Activated CD4-positive, CD25-positive, alpha-beta regulatory T cell (primary cell): ENCODE measurements at places on chromosomes 5 and 9.

GRCh38 chr9:81605170-81605670, 84.1 kb downstream of the TLE1 start:
- no peak for DNase-seq

GRCh38 chr5:89604342-89604741, 721.4 kb upstream of the MEF2C start:
- no peak for DNase-seq

- DNase-seq: no peak
Measured at GRCh38 chr9:98927724-98928123, 16.0 kb upstream of the COL15A1 start.

DNA sequence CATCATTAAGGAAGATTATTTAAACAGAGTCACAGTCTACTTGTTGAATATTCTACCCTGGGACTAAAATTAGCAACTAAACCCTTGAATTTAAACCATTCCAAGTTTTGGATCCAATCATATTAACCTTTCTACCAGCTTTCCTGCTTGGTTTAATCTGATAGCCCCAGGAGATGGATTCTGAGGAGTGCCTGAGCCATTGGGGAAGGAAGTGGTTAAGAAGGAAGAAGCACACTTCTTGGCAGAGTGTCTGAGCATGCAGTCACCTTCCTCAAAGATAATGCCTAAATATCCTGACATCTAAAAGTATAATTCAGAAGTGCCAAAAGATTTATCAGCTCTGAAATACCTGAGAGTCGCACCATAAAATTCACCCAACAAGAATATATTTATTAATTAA, 74.1 kb upstream of the SNCAIP start:
- DNase-seq: no peak

GRCh38 chr5:60699288-60699608, 718 bp downstream of the DEPDC1B start:
- DNase-seq: no peak

- no peak for DNase-seq
Measured at GRCh38 chr9:89734600-89735041, 129.8 kb downstream of the GADD45G start.

- DNase-seq: no peak
Measured at GRCh38 chr5:62592558-62592957, 13.9 kb downstream of the LRRC70 start.

GRCh38 chr9:127249877-127250276, 14.7 kb upstream of the GARNL3 start:
- DNase-seq: no peak

GRCh38 chr5:161804263-161804662, 43.7 kb upstream of the GABRA1 start:
- DNase-seq: no peak

GRCh38 chr9:110087605-110088004, 120.4 kb downstream of the C9orf152 start:
- DNase-seq: no peak

DNA sequence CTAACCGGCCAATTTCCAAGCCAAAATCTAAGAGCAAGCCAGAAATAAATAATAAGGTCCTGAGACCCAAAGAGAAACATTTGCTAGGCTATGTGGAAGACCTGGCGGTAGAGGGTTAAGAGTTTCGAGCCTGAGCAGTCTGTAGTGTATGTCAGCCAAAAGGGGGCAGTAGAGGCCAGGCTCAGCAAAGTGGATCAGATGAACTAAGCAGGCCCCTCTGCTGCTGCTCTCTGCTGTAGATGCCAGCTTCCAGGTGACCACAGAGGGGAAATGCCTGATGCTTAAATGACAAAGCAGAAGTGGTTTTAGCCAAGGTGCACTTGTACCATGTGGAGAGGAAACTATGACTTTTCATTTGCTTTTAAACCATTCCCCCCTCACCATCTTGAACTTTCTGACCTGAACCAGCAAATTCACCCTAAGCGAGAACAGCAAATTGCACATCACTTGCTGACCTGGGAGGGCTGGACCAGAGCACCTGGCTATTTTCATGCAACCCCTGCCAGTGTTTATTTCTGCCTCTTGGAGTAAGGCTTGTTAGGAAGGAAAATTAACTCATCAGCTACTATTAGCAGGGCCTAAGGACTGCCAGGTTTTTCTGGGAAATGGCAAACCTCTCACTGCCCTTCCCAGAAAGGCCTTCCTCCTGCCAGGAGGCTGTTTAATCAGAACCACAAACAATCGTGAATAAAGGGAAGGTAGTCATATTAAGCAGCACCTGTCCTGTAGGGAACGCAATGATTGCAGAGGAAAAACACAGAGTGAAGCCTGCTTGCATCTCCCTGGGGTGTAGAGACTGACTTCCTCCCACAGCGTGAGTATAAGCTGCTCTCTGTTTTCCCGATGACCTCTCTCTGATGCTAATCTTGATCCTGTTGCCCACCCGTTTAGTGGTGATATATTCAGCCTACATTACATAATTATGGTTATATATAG, 818.2 kb downstream of the TLR4 start:
- no peak for DNase-seq

- no peak for DNase-seq
Measured at GRCh38 chr5:36305571-36306326, 4.0 kb upstream of the RANBP3L start.

GRCh38 chr9:108565651-108566378, 290.0 kb downstream of the ACTL7B start:
- no peak for DNase-seq
